A172 (cell line): ENCODE measurements at places on chromosomes 7 and 10.

- DNase-seq, result no peak
These were observed 131.3 kb upstream of the ZEB1 start for GRCh38 chr10:31187607-31188210.

DNA sequence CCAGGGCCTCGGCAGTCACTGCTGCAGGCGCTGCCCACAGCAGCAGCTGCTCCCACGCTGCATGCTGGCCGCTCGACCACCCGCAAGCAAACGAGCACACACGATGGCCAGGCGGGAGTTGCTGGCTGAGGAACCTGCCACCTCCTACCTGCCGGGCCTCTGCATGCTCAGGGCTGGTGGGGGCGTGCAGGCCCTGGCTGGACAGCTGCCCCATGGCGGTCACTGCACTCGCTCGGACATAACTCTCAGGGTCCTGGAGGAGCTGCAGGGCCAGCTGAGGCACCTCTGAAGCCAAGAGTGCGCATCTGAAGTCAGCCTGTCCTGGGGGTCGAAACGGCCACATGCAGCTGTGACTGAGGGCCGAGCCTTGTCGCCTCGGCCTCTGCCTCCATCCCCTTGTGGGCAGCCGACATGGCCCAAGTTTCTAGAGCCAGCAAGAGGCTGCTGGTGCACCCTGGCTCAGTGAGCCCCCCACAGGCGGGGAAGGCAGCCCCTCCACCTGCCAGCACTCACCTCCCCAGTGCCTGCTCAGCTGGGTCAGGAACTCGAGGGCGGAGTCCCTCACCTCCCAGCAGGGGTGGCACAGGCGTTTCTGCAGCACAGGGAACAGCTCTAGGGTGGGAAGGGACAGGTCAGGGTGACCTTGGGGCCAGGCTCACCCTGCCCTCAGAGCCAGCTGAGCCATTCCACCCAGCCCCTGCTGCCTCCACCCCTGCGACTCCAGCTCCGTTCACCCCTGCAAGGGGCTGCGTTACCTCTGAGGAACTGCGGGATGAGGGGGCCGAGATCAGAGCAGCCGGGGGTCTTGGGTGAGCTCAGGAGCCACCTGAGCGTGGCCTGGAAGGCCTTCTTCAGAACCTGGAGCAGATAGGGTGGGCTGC, 16.1 kb downstream of the BRAT1 start:
- DNase-seq, result no peak

DNA sequence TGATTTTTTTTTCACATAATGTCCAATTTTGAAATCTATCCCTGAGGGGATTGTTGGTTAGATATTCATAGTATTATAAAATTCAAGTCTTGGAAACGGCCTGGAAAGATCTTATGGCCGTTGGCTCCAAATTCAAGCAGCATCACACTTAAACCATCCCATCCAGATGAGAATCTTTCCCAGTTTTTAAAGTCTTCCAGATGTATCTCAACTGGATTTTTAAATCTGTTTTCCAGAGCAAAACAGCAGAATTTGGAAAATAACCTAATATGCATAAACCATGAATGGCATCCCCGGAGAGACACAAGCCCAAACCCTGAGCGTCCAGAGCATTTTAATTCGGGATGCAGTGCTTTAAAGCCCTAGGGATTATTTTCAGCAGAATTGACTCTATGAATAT, 208.2 kb upstream of the PRKCQ start:
- DNase-seq, result no peak

GRCh38 chr10:99520040-99520846, 12.5 kb upstream of the NKX2-3 start:
- peak; percentile 13 for DNase-seq

- DNase-seq, result no peak
These were observed 20.2 kb downstream of the GNAI1 start for GRCh38 chr7:80154656-80155333.

GRCh38 chr10:72887043-72887442, 6.5 kb upstream of the OIT3 start:
- DNase-seq, result peak; percentile 3

DNA sequence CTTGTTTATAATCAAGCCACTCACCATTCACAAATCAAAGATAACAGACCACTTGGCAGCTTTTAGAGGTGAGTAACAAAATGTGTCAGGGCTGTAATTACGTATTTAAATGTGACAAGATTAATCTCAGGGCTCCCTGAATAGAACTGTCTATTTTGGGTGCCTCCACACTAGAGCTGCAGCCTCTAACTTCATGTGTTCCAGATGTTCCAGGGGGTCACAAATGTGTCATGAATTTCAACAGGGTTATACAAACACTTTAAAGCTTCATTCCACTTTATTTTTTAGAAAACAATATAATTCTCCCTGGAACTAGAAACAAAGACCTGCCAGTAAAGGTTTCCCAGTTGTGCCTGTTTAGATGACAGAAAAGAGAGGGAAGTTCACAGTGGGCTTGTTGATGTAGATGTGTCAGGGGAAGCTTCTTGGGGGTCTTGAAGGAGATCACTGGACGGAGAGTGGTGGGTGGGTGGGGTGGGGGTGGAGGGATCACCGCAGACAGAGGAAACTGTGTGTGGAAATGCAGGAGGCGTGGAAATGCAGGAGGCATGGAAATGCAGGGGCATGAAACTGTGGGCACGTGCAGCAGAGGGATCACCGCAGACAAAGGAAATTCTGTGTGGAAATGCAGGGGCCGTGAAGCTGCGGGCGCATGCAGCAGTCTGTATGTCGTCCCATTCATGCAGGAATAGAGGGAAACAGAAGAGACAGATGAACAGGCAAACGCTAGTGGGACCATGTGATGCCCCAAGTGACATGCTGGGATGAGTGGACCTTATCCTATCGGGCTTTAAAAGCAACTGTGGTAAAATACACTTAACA, 42.0 kb upstream of the TRIL start:
- DNase-seq, result no peak
